Stimulated activated CD8-positive, alpha-beta memory T cell treated with anti-CD3 and anti-CD28 coated beads, Interleukin-15, amount 100 ng/mL, for 24 hours (primary cell): ENCODE measurements at places on chromosomes 16 and 17.

- no peak for DNase-seq
Measured at GRCh38 chr16:69699915-69700314, 26.4 kb downstream of the NQO1 start.

GRCh38 chr17:5707482-5707881 lies 123.2 kb upstream of the NLRP1 start:
- no peak for DNase-seq

DNA sequence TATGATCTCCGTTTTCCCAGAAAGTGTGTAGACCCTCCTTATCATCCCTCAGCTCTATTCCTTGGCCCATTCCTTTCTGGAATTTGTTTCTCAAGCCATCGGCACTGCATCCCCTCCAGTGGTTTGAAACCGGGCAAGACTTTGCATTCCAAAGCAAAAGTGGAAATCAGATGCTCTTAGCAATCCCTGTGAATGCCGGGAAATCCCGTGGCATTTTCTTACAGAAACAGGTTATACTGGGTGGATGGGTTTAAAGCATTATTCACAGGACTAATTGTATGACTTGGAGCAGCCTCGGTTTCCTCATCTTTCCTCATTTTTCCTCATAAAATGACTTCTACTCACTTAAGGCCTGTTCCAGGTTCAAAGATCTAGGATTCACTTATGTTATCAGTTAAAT lies 52.0 kb downstream of the MAP2K6 start:
- DNase-seq = no peak

DNA sequence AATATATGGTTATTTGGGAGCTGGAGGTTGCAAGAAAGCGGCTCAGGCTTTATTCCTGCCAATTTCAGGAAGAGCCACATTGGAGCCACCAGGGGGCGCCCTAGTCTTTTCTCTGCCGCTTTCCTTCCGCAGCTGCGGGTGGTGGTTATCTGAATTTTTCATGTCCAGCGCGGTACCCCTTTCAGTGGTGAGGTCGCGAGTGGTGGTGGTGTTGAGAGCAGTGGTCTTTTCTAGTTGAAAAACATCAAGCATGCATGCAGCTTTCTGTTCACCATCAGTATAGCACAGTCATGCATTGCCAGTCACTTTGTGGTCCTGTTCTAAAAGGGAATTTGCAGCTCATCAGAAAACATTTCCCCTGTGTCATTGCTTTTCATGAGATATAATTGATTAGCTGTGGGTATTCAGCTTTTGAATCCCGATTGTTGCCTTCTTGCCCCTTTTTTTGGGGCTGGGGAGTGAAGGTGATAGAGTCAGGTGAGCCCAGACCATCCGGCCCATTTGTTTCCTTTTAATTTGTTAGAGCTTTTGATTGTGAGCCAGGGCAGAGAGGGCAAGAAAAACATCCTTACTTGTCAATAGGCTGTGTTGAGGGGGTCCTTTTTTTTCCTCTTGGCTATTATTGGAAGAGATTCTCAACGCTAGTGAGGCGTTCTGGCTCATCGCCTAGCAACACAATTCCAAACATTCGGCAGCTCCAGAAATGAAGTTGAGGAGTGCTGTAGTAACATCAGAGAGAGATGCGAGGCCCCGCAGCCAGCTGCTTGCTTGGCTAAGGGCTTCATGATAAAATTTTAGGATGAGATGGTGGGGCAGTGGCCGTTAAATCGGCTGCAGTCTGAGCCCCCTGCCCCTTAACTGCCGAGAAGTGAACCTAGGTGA lies 119.0 kb downstream of the SNX29 start:
- peak; percentile 61 for DNase-seq

- no peak for DNase-seq
Measured at GRCh38 chr17:57945996-57946797, 9.0 kb downstream of the CUEDC1 start.

GRCh38 chr17:30340801-30341356 lies 7.0 kb upstream of the TMIGD1 start:
- DNase-seq = no peak
